NCI-H1930 (cell line): ENCODE measurements at places on chromosomes 6 and 20.

GRCh38 chr20:39911497-39911896 is 777.5 kb downstream of the MAFB start:
- no peak for DNase-seq

- no peak for DNase-seq
Observed at GRCh38 chr6:75747152-75747992, 1.7 kb upstream of the MYO6 start.

DNA sequence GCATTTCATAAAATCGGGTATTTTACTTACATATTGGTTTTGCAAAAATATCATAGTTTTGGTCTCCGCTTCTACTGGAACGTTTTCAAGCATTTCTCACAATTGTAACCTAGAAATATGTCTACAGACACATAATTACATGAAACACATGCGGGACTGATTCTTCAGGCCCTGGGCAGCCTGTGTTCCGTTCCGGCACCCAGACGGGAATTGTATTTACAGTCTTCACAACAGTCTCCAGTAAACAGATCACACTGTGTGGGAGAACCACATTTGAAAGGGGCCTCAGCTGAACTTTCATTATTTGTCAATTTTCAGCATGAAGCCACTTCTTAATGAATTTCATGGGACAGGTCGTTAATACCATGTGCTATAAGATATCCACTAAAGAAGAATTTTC is 196.9 kb downstream of the DST start:
- no peak for DNase-seq

DNA sequence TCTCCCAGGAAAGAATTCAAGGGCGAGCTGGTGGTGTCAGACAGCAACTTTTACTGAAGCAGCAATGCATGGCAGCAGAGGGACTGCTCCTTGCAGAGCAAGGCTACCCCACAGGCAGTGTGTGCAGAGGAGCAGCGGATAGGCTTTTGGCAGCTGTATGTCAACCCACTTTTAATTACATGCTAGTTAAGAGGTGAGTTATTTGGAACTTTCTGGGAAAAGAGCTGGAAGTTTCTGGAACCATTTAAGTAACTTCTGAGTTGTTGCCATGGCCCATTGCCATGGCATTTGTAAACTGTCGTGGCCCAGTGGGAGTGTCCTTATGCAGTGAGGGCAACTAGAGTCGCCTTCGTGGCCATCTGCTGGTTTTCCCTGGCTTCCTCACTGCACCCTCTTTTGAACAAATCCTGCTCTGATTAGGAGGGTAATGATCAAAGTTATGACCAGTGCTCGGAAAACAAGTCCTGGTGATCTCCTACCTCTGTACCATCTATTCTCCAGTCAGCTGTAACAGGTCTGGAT is 34.0 kb downstream of the BPIFB4 start:
- DNase-seq: no peak

GRCh38 chr6:47047479-47048407 is 5.6 kb upstream of the ADGRF1 start:
- peak; percentile 21 for DNase-seq

GRCh38 chr6:89589297-89590025 is 49.1 kb downstream of the LYRM2 start:
- DNase-seq: no peak

- DNase-seq: no peak
Observed at GRCh38 chr6:148523048-148523447, 180.4 kb downstream of the SASH1 start.

DNA sequence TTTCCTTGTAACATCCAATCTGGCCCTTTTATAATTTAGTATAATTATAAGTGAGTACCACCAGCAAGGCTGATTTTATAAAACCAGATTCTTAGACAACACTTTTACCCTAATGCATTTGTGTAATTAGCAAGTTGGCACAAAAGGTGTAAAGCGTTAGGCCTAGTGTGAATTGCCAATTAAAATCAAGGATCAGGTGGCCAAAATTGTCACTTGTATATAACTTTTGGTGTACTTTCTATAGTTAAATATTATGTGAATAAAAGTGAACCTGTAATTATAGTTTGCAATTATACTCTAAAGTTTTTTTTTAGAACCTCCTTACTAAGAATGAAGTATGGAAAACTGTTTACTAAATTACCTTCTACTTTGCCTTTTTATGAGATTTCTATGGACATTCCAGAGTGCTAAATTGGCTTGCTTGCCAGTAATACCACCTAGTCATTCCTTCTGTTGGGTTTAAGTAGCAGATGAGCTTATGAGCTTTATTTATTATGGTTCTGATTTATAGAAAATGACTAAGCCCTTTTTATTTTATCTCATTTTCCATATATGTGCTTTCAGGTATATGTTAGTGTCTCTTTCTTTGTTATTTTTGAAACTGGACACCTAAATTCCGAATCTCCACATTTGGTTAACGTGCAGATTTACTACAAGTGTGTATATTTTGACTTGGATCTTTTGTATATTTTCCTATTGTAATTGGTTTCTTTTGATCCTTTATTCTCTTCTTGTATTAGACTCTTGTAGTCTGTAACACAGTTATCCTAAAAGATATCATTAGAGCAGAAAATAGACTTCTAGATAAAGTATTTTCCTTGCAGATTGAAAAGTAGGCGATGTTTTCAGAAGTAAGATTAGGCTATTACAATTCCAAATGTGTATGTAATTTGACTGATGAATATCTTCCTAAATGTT is 3.9 kb downstream of the STXBP5 start:
- no peak for DNase-seq

- DNase-seq: no peak
Observed at GRCh38 chr20:62314711-62315302, 12.0 kb downstream of the ADRM1 start.

DNA sequence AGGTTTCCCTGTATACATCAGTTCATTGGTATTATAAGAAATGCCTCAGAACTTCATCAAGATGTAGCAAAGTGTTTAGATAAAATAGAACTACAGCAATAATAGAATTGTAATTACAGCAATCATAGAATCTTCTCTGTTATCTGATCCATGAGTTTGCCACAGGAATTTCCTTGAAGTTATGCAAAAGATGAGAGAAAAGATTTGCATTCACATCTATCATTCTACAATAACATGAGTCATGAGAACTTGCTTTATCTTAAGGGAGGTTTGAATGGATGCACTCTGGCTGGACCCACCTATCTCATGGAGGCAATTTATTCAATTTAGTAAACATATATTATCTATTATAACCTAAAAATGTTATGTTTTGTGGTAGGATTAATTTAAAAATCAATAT is 329.8 kb upstream of the EPHA7 start:
- DNase-seq: no peak

DNA sequence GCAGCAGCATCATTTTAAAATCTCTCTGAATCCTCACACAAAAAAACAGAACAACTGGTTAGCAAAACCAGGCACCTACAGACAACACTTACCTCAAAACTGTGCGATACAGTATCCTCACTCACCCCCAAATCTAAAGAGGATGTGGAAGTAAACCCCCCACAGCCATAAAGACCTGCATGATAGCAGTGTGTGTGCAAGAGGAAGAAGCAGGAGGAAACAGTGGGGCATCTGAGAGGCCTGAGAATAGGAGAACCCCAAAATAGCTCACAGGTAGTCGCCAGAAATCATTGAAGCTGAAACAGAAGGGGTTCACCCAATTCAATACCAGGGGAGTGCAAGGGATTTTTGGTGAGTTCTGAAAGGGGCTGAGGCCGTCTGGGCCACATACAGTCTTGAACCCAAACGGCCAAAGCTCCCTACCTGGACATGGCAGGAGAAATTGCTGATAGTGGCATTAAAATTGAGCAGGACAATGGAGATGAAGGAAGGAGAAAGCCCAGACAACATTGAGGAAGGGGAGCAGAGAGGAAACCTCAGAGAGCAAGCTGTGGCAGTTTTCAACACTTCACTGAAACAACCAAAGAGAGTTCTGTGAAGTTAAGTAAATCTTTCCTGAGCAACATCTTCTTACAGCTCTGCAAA is 129.7 kb downstream of the FIG4 start:
- no peak for DNase-seq

DNA sequence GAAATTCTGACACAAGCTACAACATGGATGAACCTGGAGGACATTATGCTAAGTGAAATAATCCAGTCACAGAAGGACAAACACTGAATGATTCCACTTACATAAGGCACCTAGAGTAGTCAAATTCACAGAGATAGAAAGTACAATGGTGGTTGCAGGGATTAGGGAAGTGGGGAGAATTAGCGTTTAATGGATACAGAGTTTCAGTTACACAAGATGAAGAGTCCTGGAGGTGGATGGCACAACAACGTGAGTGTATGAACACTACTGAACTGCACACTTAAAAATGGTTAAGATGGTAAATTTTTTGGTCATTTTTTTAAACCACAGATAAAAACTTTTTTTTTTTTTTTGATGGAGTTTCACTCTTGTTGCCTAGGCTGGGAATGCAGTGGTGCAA is 24.7 kb downstream of the MOCS3 start:
- no peak for DNase-seq

GRCh38 chr6:44667226-44667625 is 279.7 kb downstream of the CDC5L start:
- no peak for DNase-seq

GRCh38 chr20:53950031-53950430 is 120.4 kb downstream of the BCAS1 start:
- DNase-seq: no peak

- no peak for DNase-seq
Observed at GRCh38 chr20:23159947-23160318, 73.8 kb upstream of the CD93 start.

DNA sequence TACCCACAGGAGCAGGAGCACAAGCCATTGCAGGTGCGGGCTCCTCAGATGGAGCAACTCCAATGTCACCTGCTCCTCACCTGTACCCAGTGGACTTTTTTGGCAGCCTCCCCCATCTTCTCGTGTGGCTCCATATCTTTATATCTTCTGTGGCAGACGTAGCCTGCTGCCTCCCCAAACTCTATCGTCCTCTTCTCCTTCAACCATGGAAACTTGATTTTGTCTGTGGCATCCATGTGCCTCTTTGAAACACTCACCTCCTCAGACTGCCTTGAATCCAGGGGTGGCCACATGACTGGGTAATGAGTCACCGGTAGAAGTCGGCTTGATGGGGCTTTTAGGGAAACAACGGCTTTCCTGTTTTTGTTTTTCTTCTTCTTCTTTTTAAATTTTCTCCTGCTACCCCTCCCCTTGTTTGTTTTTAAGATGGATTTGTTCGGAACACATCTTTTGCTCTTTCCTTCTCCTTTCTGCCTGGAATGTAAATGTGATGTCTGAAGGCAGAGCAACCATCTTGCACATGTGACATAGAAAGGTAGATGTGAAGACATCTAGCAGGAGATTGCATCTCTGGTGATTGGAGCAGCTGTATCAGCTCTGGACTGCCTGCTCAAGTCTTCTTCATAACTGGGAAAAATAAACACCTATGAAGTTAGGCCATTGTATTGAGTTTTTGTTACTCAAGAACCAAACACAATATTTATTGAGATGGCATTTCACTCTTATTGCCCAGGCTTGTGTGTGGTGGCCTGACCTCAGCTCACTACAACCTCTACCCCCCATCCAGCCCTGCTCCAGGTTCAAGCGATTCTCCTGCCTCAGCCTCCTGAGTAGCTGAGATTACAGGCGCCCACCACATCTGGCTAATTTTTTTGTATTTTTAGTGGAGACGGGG is 69.9 kb upstream of the DDR1 start:
- DNase-seq: no peak

DNA sequence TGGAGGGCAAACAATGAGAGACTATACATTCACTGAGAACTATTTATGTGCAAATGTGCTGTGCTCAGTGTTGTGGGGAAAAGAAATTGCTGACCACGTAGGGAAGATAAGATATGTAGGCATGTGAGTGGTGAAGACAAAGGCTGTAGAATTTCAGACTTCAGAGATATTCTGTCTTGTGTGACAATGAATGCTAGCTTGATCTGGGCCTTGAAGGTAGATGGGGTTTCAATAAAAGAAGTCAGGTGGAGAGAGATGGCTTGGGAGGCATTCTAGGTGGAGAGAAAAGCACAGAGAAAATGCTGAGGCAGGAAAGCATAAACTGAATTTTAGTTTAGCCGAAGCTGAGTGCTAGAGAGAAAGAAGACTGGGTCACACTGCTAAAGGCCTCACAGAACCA is 56.8 kb upstream of the EEF1A1 start:
- DNase-seq: no peak

- DNase-seq: no peak
Observed at GRCh38 chr6:6699741-6700367, 111.3 kb downstream of the LY86 start.

DNA sequence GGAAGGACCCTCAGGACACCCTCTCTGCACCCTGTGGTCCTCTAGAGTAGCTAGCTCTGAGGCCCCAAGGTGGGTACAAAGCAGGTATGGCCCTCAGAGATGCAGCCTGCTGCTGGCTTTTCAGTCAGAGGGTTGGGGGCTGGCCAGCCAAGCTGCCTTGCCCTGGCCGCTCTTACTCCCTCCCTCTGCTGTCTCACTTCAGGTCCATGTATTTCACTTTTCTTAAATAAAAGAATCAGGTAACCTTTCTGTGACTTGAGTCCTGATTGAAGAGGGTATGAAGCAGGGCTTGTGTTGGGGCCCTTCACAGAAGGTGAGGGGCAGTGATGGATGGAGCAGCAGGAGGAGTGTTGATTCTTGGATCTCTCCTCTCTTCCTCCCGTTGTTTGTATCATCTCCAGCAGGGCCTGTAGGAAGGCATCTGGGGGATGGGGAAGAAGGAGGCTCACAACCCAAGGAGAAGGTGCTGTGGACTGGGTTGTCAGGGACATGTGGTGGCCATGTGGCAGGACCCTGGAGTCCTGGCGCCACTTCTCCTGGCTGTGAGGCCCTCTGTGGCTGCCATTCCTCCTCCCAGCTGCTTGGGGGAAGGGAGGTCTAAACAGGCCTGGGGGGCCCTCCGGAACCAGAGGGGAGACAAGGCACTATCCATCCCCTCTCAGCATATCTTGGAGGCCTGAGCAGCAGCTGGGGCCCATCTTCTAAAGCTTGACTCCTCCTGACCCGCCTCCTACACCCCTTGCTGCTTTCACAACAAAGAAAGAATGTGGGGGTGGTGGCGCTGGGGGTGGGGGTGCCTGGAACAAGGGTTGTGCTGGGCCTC is 1.1 kb upstream of the PTK7 start:
- no peak for DNase-seq

DNA sequence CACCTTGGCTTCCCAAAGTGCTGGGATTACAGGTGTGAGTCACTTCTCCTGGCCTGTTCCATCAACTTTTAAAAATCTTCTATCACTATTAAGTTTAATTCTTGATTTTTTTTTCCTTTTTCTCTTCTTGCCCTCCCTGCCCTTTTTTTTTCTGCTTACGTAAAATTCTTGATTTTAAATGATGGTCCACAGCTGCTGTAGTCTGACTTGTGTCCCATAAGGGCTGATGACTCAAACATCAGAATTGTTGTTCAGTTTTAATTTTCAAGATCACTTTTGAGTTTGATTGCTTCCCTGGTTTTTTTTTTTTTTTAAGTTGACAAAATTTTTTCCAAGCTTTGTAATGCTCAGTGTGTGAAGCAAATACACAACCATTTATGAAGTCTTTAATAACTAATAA is 61.9 kb downstream of the CBFA2T2 start:
- no peak for DNase-seq
